NCI-H187 treated with DMSO at 0.1 percent for 48 hours (cell line): ENCODE measurements at places on chromosomes 6 and 20.

- no peak for DNase-seq
Measured at GRCh38 chr6:49497304-49497703, 2.4 kb upstream of the GLYATL3 start.

DNA sequence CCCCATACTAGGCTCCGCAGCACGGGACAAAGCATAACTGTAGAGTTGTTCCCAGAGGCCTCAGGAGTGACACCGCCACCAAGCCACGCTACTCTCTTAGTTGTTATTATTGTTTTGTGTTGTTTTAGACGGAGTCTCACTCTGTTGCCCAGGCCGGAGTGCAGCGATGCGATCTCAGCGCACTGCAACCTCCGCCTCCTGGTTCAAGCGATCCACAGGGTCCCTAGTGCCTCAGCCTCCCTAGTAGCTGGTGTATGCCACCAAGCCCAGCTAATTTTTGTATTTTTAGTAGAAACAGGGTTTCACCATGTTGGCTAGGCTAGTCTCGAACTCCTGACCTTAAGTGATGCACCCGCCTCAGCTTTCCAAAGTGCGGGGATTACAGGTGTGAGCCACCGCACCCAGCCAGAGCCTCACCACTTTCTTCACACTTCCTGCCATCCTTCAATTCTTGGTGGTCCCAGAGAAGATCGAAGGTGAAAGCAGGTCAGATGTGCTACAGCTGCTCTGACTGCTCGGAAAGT, 11.8 kb downstream of the RPL7L1 start:
- no peak for DNase-seq

DNA sequence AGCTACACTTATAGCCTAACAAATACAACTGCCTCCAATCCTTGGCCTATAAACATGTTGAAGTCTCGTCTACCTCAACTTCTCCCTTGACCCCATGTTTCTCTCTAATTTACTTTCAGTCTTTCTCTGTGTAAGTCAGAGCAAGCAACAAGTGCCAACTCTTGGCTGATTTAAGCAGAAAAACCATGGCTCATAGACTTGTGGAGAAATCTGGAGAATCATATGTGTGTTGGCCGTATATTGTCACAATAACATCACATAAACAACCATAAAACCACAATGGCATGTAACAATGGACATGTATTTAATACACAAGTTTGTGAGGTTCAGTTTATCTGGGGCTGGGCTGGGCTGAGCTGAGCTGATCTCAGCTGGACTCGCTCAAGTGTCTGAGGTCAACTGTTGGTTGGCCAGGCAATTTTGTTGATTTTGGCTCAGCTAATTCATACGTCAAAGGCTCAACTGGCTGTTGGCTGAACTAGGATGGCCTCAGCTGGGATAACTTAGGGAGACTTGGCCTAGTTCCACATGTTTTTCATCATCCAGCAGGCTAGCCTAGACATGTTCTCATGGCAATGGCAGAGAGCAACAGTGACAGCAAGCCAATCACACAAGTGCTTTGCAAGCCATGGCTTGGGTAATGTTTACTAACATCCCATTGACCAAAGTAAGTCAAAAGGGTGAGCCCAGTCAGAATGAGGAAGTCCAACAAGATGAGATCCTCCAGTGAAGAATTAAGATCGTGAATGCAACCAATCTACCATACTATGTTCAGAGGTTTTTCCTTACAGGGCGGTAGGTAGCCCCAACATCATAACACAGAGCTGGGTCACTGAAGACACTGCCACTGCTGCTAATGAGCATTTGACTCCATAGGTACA, 12.9 kb upstream of the TBC1D22B start:
- DNase-seq = peak; percentile 12

DNA sequence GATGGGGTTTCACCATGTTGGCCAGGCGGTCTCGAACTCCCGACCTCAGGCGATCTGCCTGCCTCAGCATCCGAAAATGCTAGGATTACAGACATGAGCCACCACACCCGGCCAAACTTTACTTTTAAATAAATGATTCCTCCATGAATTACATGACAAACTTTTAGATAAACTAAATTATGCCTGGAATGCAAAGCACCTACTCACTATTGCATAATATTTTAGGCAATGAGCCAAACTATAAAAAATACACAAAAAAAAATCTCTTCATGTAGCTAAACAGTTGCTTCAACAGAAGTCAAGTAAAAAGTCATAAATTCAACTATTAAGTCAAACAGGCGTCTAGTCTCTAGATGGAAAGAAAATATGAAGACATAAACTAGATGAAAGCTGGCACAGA, 56.5 kb downstream of the PTPRK start:
- no peak for DNase-seq

- DNase-seq = no peak
Measured at GRCh38 chr6:106520711-106521401, 108.4 kb downstream of the RTN4IP1 start.

- DNase-seq = no peak
Measured at GRCh38 chr6:3450888-3451287, 6.0 kb downstream of the SLC22A23 start.

DNA sequence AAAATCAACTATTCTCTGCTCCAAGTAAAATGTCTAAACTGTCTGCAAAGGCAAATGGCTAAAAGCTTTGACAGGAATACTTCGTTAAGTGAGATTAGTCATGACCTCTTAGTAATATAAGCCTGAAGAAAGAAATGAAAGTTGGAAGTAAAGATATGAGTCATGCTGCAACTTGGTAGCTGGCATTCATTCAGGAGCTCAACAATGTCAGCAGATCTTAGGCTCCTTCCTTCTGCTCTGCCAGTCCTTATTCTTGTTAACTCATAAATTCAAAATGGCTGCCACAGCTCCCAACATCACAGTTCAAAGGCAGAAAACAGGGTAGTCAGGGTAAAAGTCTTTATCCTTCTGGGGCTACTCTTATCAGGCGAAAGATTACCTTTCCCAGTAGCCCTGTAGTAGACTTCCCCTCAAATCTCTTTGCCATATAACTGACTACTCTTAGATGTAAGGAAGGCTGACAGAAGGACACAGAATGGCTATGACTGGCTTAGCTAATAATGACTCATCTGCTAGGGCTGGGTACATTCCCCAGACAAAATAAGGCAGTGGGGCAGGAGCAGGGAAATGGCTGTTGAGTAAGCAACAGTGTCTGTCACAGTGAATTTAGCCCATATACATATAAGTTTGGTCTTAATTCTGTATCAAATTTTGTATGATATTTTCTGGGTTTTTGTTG, 24.4 kb upstream of the C6orf62 start:
- no peak for DNase-seq

GRCh38 chr6:73085443-73085871, 139.8 kb downstream of the KHDC1L start:
- no peak for DNase-seq

DNA sequence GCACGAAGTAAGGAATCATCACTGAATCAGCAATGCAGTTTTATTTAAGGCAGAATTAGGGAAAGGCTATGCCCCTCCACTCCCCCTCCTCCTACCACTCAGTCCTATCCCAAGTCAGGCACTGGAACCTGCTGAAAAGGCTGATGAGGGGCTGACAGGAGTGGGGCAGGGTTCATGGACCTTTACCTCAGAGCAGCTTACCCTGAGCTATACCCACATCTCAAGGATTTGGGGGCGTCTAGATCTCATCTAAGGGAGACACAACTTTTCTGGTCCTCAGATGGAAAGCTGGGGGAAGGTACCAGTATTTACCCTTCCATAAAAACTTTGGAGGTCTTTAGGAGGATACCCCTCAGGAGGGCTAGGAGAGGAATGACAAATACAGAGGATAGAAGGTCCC, 27.2 kb downstream of the GSS start:
- no peak for DNase-seq

DNA sequence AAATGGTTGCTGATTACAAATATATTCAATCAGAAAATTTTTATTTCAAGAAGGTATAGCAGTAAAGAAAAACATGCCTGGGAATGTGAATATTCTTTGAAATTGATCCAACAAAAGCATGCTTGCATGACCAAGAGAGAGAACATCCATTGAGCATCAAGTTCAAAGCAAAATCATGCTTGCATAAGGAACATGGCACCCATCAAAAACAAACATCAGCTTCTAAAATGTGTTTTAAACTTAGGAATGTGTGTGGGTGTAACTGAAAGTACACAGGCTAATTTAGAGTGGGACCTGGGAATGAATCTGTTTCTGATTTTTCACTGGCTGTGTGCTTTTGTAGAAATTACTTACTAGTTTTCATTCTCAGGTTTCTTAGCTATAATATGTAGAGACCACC, 5.6 kb downstream of the SLC17A5 start:
- DNase-seq = no peak

DNA sequence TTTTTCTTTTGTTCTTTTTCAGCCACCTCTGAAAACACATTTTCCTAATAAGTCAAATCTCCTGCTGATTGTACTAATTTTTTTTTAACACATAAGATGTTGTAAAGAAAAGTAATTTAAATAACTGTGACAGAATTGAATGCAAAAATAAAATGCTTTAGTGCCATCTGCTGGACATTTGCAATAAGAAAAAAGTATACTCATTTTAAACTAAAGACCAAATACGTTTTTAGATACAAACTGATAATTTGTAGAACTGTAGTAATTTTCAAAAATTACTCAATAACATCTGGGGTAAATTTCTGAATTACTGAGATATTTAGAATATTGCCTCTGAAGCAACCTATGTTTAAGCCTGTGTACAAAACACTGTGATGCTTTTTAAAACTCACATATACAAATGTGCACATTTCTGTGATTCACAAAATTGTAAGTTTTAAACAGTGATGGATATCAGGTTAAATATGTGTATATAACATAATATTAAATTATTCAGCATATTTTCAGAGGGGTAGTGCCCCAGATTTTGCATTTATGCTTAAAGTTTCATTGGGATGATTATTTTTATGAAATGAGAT, 198.7 kb downstream of the RIMS1 start:
- no peak for DNase-seq

GRCh38 chr20:53914781-53915445, 155.5 kb downstream of the BCAS1 start:
- DNase-seq = no peak

DNA sequence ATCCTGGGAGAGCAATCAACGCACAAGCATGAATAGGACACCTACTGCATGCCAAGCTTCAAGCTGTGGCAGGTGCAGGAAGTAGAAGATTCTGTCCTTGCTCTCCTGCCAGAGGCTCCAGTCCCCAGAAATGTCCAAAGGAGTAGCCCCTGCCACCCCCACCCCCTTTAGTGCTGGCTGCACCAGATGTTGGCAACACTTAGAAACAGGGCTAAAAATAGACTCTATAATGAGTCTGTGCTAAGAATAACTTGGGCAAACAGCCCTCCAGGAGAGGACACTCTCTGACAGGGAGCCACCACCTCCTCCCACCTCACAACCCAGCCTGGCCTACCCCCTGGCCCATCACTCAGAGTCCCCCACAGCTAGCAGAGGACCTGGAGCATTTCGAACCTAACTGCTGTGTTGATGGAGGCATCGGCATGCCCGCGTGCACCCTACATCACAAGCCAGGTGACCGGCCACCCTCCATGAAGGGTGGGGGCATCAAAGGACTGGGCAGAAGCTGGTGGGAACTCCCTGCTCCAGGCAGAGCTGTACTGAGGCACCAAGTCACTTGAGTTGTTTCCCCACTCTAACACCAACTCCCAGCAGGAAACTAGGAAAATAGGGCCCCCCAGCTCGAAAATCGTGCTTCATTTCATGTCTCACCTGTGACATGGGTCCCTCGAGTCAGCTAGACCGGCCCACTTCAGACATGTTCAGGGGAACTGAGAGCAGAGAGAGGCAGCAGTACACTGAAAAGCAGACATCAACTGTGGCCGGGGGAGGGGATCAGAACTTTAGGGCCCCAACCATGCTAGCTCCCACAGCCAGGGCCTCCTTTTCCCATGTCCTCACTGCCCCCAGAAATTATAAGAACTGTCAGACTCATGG, 18.7 kb downstream of the TFEB start:
- no peak for DNase-seq

GRCh38 chr6:159655409-159655988, 37.5 kb downstream of the SOD2 start:
- no peak for DNase-seq

GRCh38 chr20:9942736-9943135, 92.1 kb upstream of the ANKEF1 start:
- DNase-seq = no peak

DNA sequence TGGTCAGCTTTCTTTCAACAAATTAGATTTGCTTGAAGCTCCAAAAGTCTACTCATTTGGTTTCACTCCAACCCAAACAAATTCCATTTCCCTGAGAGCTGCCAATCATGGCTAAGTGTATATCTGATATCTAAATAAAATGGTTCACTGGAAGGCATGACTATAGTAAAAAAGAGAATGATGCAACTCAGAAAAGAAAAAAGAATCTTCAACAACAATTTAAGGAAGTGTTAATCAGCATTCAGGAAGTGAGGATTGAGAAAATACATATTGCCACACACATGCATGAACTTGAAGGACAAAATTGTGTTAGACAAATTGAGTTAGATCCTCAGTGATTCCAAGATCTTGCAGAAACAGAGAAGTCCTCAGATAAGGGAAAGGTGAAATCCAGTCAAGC, 972.9 kb upstream of the FLRT3 start:
- DNase-seq = no peak

DNA sequence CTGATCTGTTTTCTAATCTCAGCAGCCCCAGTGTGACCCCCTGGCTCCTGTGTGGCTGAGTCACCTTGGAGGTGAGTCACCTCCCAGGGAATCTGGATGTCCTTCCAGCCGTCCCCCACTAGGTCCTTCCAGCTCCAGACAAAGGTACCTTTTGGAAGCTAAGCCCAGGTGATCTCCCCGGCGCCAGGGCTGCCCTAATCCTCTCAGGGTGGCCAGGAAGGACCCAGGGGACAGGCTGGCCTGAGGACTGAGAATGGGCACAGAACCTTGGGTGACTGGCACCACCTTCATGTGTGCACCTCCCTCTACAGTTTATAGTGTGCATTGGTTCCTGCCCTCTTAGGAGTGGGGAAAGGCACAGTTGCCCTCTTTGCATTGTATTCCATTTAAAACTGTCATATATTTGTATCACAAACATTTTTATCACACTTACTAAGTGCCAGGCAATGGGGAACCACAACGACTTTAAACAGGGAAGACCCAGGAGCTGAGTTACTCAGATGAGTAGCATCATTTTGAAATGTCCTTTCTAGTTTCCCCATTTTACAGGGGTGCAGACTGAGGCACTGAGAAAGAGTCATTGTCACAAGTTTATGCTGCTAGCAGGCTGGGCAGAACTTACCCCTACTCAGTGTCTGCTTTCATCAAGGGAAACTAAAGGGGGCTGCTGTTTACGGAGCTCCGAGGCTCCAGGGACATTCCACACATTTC, 2.6 kb upstream of the BPIFB4 start:
- DNase-seq = no peak

- no peak for DNase-seq
Measured at GRCh38 chr20:35592339-35592974, 23.2 kb upstream of the SPAG4 start.

GRCh38 chr6:143963158-143963919, 44.7 kb downstream of the PLAGL1 start:
- no peak for DNase-seq

GRCh38 chr6:14313248-14313647, 195.7 kb downstream of the CD83 start:
- no peak for DNase-seq

DNA sequence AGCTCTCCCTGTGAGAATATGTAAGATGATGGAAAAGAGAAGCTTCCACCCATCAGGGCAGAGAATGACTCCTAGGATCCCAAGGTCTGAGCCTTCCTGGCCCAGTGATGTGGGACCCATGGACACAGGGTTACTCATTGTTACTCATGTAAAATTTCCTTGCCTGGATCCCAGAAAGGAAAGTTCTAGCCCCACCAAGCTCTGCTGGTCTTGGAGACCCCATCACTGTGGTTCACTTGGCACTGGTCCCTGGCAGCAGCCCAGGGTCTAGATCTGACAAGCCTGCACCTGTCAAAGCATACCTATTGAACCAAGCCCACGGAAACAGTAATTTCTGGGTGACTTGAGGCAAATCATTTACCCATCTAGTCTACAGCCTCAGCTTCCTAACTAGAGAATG, 22.1 kb downstream of the MDGA1 start:
- no peak for DNase-seq
